ENCODE measurements at places on chromosomes 1 and 21.

GRCh38 chr1:194816859-194817258, 1630.4 kb upstream of the B3GALT2 start:
- no peak for DNase-seq

DNA sequence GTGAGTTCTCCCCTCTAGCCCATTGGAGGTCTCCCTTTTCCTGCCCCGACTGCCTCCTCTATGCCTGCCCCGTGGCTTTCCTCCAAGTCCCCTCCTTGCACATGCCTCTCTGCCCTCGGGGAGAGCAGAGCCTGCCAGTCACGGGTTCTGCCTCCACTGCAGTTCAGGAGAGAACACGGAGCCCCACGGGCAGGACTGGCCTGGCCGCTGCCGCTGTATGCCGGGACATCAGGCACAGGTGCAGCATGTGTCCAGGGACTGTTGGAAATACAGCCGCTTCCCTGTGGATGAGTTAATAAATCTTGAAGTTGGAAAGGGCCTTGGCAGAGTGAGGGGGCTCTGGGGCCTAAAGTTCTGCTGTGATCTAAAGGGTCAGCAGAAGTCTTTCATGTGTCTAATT, 676.6 kb downstream of the MATN1 start:
- no peak for DNase-seq

DNA sequence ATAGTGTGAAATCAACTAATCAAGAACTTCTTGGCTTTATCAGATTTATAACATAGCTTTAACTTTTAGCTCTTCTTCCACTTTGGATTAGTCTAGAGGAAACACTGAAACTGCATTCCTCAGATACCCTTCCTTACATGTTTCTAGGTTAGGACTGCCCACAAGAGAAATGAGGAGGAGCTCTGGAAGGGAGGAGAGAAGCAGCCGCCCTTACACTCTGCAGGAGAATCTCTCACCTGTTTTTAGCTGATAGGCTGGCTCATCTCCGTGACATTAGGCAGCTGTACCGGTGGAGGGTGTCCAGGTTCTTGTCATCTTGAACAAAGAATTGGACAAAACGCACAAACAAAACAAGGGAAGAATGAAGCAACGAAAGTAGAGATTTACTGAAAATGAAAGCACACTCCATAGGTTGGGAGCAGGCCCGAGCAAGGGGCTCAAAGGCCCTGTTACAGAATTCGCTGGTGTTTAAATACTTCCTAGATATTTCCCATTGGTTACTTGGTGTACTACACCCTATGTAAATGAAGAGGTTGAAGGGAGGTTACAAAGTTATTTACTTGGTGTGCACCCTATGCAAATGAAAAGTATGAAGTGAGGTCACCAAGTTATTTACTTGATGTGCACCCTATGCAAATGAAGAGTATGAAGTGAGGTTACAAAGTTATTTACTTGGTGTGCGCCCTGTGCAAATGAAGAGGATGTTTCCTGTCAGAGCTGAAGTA, 524.9 kb upstream of the CHRM3 start:
- no peak for DNase-seq

DNA sequence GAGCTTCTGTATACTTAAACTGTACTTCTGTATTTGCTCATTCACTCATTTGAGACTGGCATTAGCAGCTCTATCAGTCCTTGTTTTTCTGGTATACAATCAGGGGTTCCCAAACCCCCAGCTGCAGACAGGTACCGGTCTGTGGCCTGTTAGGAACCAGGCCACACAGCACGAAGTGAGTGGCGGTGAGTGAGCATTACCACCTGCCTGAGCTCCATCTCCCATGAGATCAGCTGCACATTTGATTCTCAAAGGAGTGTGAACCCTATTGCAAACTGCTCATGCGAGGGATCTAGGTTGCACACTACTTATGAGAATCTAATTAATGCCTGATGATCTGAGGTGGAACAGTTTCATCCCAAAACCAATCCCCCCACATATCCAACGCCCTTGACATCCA, 18.2 kb upstream of the NUF2 start:
- DNase-seq: no peak

- DNase-seq: no peak
Measured at GRCh38 chr1:161737625-161738024, 12.0 kb upstream of the DUSP12 start.

GRCh38 chr1:8193840-8194406, 124.0 kb upstream of the SLC45A1 start:
- no peak for DNase-seq

DNA sequence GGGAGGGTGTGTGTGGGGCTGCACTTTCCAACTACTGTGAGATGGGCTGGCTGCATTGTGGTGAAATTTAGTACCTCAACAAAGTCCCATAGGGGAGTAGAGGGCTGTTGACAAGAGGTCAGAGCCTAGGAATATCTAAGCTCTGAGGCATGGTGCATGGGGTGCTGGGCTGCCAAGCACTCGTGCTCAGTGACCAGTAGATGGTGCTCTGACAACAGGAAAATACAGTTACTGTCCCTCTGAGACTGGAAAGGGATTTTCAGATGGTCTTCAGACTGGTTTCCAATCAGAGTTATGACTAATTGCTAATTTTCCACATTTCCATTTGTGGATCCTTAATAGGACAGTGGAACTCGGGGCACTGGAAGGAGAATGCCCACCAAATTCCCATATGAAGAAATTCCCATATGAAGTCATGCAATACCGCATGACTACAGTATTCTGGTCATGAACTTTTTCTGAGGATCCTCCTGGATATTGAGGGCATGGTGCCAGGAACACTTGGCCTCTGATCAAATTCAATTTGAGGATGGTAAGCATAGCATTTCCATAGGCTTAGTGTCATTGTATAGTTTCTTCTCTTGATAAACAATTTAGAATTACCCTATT, 4.1 kb upstream of the CACNA1E start:
- peak; percentile 90 for DNase-seq

- no peak for DNase-seq
Measured at GRCh38 chr1:216325946-216326345, 97.3 kb downstream of the USH2A start.

- no peak for DNase-seq
Measured at GRCh38 chr1:37033355-37034101, 787 bp downstream of the GRIK3 start.

DNA sequence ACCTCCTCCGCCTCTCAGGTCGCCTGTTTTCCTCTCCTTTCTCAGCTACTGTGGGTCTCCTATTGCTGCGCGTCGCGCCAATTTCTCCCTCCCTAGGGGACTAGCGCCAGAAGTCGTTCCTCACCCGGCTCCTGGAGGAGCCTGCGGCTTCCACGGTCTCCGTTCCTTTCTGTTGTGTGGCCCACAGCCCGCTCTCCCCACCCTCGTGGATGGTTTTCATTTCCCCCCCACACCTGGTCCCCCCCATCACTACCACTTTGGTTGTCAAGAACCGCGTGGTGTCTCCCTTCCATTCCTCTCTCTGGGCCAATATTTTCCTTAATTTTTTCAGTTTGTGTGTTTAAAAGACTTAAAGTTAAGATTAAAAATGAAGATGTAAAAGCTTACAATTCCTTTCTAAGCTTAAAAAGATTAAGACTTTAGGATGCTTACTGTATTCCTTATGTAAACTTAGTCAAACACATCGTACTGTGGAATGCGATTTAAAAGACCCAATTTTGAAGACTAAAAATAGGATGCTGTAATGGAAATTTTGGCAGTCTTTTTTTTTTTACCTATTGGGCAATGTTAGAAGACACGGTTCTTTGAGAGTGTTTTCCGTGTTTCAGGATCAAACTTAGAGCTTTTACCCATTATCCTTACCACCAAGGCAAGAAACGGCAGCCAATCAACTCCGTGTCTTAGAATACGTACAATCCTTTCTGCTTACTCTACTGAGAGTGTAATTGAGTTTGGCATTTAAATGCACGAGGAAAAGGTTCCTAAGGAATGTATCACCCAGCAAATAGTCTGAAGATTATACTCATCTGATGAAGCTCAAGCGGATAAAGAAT, 773 bp downstream of the CNST start:
- DNase-seq: no peak

DNA sequence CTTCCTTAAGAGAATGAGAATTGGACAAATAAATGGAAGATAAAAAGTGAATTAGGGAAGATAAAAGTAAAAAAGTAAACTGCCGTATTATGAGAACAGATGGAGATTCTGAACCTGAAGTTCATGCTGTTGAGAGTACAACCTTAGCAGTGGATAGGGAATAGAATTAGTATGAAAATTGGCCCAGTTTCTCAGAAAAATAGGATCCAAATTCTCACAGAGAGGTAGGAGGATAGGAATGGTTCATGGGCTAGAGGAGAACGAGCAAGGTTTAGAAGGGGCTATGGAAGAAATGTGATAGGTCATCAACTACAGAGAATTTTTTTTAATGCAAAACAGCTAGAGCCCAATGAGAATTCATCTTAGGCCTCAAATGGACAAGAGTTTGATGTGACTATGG, 42.3 kb downstream of the COL24A1 start:
- no peak for DNase-seq

DNA sequence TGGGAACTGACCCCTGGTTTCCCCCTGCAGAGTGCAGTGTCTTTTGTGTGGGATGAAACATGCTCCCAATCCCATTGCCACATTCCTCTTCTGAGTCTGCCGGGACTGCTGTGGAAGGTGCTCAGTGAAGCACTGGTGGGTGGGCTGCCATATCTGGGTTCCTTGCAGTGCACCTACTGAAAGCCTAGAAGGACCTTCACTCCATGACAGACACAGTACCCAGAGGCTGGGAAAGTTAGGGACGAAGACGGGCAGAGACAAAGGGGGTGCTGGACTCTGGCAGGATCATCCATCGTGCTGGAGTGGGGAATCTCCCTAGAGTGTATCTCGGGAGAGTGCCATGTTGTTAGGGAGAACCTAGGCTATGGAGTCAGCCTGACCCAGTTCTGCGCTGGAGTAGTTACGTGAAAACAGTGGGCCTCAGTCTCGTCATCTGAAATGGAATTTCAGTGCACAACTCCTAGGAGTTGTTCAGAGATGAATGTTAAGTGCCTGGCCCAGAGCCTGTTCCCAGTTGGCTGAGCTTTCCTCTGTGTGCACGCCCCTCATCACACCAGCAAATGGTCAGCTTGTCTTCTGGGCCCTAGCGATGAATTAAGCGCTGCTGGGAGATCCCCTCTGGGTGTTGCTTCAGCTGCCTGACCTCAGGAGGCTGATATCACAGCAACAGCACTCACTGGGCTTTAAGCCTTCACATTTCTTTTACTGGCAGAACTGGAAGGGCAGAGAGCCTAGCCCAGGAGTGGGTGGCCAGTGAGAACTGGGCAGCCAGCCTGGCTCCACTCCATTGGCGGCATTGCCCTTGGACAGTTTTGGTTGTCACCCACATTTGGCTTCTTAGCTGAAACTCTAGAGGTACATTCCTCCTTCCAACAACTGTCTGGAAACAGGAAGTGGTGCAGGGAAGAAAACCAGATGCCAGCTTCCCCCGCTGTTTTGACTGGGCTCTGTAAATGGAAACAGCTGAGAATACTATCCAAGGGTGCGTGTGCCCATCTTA, 479.8 kb upstream of the VAMP3 start:
- no peak for DNase-seq

GRCh38 chr1:239354231-239354630, 32.1 kb upstream of the CHRM3 start:
- peak; percentile 18 for DNase-seq

- peak; percentile 32 for DNase-seq
Measured at GRCh38 chr1:156860628-156861423, at the start of gene NTRK1. Gene NTRK1, plus strand, starts transcription at chr1:156860865. Its CDS starts 70 bp downstream, at chr1:156860935.

DNA sequence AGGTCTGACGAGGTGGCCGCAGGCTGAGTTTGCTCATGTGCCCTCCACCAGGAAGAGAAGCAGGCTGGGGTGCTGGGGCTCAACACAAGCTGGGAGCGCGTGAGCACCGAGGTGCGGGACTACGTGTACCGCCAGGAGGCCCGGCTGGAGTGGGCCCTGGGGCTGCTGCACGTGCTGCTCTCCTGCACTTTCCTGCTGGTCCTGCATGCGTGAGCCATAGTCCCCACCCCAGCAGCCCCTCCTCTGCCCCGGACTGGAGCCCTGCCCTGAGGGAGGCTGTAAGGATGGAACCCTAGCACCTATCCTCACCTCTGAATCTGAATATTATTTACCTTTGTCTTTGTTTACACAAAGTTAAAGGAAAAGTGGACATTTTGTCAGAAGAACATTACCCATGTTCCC, 7.8 kb upstream of the ADAM15 start:
- no peak for DNase-seq

- no peak for DNase-seq
Measured at GRCh38 chr1:82153272-82153629, 352.5 kb downstream of the ADGRL2 start.

DNA sequence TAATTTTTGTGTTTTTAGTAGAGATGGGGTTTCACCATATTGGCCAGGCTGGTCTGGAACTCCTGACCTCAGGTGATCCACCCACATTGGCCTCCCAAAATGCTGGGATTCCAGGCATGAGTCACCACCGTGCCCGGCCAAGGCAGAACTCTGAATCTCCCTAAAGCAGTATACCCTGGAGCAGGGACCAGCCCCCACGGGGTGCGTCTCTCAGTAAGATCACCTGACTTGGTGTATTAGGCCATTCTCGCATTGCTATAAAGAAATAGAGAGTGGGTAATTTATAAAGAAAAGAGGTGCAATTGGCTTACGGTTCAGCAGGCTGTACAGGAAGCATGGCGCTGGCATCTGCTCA, 14.2 kb downstream of the DFFB start:
- DNase-seq: no peak

GRCh38 chr1:24463776-24464735, 38.6 kb upstream of the RCAN3 start:
- DNase-seq: no peak

DNA sequence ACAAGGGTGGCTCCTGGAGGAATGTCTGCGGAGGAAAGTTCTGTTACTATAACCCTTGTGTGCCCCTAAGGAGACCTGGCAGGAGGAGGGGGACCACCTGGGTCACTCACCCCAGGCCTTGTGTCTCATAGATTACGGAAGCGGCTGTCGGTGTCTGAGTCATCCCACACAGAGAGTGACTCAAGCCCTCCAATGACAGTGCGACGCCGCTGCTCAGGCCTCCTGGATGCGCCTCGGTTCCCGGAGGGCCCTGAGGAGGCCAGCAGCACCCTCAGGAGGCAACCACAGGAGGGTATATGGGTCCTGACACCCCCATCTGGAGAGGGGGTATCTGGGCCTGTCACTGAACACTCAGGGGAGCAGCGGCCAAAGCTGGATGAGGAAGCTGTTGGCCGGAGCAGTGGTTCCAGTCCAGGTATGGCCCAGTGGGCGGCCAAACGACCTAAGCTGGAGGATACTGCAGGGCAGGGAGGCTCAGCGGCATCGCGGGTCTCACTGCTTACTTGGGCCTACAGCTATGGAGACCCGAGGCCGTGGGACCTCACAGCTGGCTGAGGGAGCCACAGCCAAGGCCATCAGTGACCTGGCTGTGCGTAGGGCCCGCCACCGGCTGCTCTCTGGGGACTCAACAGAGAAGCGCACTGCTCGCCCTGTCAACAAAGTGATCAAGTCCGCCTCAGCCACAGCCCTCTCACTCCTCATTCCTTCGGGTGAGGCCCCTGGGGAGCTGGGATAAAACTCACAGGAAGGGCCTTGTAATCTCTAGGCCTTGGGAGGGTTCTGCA, 101.4 kb downstream of the PIK3R3 start:
- DNase-seq: no peak
